ENCODE measurements at places on chromosomes 7 and 10. TPM values are rescaled to one million over a fixed set of nuclear protein-coding genes. Genes with fewer than 3 reads are reported as not detected.

DNA sequence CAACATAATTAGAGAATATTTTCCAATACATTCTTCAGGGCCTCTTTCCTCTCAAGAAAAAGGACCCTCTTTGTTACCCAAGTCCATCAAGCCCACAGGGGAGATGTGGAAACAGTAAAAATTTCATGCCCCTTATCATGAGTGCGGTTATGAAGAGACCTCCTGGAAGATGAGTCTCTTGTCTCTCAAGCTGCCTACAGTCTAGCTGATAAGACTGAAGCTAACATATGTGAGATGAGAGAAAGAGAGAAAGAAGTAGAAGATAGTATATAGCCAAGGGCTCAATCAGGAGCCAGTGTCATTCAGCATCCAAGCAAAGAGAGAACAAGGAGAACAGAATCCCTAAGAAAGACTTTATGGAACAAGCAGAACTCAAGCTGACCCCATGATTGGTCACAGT lies 75.9 kb upstream of the CABCOCO1 start:
- DNase-seq = no peak

DNA sequence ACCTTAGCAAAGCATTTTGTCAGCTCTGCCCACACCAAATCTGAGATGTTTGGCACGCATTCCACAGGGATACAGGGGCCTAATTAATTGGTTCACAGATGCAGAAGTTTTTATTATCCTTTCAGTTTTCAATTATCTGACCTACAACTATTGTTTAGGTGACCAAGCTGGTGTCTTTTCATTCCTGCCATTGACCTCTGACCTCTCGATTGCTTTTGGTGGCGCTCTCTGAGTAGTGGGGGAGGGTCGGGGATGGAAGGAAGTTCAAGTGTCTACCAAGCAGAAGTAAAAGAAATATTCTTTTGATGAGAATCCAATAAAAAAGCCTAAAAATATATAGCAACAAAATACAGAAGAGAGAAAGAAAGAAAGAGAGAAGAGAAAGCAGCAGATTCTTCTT lies 28.8 kb upstream of the KDM7A start:
- no peak for DNase-seq

DNA sequence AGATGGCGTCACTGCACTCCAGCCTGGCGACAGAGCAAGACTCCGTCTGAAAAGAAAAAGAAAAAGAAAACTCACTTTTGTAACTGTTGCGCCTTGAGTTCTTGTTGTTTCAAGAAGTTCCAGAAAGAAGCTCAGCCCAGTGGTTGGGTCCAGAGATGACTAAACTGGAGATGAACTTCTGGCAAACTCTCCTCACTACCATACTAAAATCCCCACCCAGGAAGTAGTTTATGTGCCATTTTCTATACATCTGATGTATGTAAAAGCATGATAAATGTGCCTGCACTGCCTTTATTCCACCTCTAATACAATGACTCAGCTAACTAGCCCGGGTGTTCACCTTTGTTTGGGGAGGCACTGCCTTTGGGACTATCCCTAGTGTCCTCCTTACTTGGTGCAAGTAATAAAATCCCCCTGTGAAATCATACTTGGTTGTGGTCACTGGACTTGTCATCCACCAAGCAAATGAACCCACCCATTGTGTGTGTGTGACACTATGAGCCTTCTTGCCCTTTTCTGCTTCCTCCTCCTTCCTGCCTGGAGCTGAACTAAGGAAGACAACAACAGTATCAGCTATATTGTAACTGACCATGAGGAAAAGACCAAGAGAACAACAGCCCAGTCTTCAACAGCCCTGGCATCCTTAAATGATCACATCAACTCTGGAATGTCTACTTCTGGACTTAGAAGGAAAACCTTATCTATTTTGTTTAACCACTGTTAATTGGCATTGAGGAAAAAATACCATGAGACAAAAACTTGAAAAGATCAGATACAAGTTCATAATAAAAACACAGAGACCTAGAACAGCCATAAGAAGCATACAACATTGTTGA lies 33.6 kb downstream of the JMJD1C start:
- DNase-seq = no peak

The IL6 gene
- total RNA-seq = not detected

GRCh38 chr10:118800920-118801319 lies 46.1 kb upstream of the CACUL1 start:
- peak; percentile 24 for DNase-seq

The CPVL gene
- 48.3 TPM for total RNA-seq

The ZNF804B gene
- 0.05 TPM for total RNA-seq

DNA sequence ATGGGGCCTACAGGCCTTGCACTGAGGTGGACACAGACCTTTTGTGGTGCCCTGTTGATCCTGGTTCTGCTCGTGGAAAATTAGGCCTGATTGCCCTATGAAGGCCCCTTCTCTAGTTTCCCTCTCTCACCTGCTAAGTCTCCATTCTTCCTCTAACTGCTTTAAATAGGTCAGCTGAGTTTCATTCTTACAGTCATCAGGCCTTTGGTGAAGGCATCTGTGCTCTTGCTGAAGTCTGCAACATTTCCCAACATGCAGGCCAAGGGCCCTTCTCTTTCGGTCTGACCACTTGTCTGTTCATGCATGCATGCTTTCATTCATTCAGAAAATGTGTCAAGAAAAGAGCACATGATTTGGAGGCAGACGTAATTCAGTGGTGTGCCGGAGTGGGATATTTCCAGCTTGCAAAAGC lies 244.0 kb downstream of the BUB3 start:
- DNase-seq = no peak

- no peak for DNase-seq
These were observed 83.1 kb upstream of the LYZL1 start for GRCh38 chr10:29205787-29206186.

- no peak for DNase-seq
These were observed 62.5 kb upstream of the CHST15 start for GRCh38 chr10:124155781-124156435.

- no peak for DNase-seq
These were observed 269.6 kb downstream of the ELFN1 start for GRCh38 chr7:1939434-1940401.

DNA sequence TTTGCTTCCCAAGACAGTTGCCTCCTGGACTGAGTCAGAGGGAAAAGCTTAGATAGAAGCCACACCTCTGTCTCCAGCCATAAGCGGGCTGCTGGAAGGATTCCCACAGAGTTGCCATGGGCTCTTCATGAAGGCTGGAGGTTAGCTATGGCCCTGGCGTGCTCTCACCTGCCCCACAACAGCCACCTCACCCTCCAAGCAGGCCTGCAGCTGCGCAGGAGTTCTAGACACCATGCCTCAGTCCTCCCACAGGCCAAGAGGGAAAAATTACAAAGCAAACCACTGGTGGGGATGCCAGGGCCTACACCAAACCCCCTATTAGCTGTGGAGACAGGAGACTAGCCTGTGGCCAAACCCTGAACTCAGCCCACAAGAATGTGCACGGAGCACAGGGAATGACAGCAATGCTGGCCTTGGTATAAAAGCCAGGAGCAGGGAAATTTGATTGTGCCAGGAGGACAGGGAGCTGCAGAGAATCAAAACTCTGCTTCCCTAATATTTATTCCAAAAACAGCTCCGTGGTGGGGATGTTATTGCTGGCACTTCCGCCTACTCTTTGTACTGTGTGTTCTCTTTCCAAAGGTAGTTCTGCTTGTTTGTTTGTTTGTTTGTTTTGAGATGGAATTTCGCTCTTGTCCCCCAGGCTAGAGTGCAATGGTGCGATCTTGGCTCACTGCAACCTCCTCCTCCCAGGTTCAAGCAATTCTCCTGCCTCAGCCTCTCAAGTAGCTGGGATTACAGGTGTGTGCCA lies 60.3 kb upstream of the STK17A start:
- DNase-seq = no peak

The ZNF138 gene
- total RNA-seq = 10.1 TPM

DNA sequence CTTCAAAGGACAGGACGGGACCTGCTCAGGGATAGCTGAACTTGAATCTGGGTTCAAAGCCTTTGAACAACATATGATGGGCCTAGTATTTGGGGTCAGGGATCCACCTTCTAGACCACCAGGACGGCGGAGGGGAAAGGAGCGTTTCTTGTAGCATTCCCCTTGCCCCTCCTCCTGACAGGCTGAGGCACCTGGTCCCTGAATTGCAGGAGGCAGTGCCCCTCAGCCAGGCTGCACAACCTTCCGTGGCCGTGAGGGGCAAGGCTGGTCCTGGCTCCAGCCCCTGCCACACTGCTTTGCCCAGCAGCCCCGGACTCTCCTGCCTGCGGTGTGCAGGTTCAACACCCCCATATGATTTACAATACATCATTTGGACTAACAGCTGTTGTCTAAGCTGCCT lies 58.1 kb downstream of the INSIG1 start:
- no peak for DNase-seq
